ENCODE measurements at places on chromosomes 3 and 15.

- no peak for DNase-seq
These were observed 135.6 kb upstream of the STAC start for GRCh38 chr3:36244728-36245127.

DNA sequence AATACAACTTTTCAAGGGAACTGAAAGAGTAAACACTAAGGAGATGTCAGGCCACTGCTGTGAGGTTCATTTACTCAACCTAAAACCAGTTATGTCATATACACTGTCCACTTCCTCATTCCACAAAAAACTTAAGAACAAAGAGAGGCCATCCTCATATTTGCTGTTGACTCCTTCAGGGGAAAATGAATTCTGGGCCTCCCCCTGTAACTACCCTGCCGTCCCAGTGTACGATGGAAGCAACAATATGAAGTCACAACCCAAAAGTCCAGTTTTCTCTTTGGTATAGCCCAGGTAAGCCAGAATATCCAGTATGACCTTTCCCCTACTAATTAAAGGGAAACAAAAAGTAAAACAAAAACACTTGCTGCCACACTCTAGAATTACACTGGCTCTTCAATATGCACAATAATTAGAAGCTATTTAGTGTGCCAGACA is 16.2 kb downstream of the CEP152 start:
- no peak for DNase-seq

DNA sequence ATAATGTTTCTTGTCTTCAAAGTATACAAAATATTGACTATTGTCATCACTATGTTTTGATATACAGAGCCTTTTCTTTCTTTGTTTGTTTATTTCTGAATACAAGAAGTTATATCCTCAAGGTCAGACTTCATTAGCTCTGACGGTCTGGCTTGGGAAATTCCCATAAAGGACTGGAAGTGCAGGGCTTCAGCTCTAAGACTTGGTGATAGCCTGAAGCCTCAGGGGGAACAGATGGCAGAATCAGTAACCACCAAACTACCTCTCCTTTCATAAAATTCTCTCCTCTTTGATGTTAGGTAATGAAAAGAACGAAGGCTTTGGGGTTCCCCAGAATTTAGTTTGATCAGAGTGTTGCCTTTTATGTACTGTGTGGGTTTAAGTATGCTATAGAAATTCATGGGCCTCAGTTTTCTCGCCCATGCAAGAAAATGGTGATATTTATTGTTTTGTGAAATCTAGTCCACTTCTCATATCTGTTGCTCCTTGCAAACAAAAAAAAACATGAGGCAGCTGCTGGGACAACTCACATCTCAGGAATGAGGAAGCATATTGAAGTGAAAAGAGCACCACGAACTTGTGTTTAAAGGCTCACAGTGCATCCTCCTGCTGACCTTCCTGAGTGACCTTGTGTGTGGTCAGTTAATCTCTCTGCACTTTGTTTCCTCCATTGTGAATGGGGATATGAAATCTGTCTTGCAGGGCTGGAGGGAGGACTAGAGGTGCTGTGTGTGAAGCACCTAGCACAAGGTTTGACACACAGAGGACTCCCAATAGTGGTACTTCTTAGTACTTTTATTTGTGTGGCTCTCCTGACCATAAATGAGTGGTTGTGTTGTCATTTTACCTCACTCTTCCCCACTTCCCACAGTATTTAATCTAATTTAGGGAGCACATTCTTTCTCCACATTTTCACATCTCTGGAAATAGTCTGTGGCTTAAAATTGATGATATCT is 569.8 kb upstream of the IL12A start:
- no peak for DNase-seq

- DNase-seq, result no peak
These were observed 7.2 kb downstream of the DRD3 start for GRCh38 chr3:114171677-114172076.

DNA sequence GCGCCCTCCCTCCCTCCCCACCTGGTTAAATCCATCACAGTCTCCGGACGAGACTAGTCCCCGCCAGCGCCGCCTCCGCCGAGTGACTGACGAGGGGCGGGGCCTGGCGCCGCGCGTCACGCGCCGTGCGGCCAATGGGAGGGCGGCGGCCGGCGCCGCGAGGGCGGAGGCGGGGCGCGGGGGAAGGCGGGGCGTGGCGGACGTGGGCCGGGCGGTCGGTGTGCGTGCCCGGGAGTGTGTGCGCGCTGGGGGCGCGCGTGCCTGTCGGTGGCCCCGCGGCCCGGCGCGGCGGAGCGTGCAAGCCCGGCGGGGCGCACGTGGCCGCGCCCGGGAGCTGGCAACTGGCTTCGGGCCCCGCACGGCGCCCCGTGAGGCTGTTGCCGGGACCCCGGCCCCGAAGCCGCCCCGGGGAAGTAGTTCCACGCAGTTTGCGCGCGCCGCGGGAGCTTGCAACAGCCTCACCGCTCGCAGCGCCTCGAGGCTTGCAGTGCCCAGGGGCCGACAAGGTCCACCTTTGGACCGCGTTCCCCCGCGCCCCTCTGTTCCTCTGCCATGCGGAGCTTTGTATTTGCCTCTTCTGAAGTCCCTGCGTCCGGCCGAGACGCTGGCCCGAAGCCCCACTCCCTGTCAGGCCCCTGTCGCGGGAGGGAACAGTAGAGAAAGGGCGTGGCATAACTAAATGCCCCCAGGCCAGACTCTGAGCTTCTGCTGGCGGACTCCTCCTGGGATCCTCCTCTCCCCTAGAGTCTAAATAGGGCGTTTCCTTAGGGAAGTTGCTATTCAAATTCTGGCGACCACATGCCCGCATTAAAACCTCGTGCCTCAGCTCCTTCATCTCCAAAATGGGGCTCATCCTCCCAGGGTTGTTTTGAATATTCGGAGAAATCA is 400.9 kb downstream of the SHQ1 start:
- peak; percentile 87 for DNase-seq

GRCh38 chr3:53688989-53689388 is 157.2 kb downstream of the CHDH start:
- no peak for DNase-seq

DNA sequence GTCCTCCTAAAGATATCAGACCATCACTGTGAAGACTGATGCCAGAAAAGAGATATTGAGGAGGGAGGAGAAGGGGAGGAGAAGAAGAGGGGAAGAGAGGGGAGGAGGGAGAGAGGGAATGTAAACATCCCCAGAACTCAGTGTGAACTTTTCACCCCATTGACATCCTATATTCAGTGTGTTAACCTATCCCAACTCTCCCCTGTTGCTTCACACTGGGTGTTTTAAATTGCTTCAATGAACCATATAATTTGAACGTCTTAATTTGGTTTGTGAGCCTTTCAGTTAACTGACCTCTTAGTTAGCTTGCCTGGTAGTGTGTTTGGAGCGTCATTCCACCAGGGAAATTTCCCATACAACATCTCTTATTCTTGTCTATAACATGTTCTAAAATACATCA is 29.8 kb upstream of the PTPRG start:
- DNase-seq, result no peak

DNA sequence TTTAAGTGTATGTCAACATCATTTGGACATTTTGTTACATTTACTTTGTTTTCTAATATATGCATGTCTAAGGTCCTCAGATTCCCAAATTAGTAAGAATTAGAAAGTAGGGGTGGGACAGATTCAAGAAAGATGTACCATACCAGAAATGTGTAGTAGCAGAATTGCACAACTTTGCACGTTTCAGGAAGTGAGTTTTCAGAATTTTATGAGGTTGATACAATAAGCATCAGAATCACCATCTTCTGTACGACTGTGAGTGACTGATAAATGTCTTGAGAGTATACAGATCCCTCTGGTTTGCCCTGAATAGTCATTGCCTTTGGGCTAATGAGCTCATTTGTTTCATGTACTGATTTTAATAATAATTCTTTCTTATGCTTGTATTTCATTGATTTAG is 9.3 kb downstream of the ARIH2 start:
- DNase-seq, result no peak

DNA sequence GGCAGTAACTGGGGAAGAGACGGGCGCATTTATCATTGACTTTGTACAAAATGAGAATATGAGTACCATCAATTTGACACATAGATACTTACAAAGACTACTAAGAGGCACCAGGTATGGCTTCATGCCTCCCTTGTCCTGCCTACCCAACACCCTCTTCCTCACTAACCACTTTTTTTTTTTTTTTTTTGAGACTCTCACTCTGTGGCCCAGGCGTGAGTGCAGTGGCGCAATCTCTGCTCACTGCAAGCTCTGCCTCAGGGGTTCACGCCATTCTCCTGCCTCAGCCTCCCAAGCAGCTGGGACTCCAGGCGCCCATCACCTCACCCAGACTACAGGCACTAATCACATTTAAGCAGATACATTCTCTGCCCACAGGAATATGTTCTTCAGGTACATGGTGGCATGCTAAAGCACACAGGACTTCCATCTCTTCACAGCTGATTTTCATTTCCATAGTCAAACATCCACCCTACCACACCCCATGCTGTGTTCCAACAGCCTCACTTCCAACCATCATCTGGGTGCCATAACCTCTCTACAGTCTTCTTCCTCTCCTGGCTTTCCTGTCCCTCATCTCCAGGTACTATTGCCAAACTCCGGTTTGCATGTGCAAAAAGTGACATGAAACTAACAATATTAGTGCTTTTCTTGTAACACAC is 41.7 kb downstream of the RAB27A start:
- DNase-seq, result no peak

- no peak for DNase-seq
These were observed 24.5 kb upstream of the SSR3 start for GRCh38 chr3:156579427-156579851.

GRCh38 chr3:141243271-141243707 is 11.7 kb downstream of the PXYLP1 start:
- DNase-seq, result no peak

DNA sequence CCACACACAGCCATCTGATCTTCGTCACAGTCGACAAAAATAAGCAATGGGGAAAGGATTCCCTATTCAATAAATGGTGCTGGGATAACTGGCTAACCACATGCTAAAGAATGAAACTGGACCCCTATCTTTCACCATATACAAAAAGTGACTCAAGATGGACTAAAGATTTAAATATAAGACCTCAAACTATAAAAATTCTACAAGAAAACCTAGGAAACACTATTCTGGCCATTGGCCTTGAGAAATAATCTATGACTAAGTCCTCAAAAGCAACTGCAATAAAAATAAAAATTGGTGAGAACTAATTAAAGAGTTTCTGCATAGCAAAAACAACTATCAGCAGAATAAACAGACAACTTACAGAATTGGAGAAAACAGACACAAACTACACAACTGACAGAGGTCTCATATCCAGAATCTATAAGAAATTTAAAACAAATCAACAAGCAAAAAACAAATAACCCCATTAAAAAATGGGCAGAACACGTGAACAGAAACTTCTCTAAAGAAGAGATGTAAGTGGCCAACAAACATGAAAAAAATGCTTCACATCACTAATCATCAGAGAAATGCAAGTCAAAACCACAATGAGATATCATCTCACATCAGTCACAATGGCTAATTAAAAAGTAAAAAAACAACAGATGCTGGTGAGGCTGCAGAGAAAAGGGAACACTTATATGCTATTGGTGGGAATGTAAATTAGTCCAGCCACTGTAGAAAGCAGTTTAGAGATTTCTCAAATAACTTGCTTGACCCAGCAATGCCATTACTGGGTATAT is 104.0 kb downstream of the NR1I2 start:
- DNase-seq, result no peak

GRCh38 chr15:66752078-66752477 is 50.0 kb downstream of the SMAD6 start:
- no peak for DNase-seq

- DNase-seq, result no peak
These were observed 26.9 kb downstream of the PIERCE2 start for GRCh38 chr15:55434989-55435825.

DNA sequence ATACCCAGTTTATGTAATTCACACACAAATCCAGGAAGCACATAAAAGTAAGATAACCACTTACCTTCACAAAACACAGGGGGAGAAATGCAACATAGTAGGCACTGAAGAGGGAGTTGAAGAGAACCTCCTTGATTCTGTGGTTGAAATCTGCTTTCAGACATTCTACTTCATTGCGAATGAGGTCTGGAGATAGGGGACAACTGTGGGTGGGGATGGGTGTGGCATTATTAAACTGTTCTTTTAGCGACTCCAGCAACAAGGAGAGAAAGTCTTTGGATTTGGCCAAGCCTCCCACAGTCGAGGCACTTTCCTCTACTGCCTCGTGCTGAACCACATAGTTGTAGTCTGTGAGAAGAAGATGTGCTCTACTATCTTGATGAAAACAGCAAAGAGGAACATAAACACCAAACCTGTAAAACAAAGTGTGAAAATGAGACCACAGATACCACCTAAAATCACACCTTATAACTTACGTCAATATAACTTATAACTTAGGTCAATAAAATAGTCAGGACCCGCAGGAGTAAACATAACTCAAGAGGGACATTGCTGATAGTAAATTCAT is 25.6 kb downstream of the TMEM39A start:
- no peak for DNase-seq

DNA sequence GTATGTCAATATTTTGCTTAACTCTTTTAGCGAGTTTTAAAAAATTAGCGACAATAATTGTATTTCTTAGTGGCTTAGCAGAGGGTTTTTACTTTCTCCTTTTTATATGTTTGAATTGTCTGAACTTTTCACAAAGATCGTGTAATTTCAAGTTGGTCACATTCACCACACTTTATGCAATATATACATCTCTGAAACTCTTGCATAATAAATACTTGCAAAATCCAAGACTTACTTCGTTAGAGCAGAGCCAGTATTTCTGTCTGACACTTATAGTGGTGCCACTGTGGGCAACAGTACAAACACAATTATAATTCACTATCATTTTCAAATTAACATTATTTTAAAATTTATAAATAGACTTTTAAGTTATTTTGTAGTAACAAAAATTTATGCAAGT is 62.0 kb downstream of the SUCNR1 start:
- no peak for DNase-seq

GRCh38 chr3:195549931-195550519 is 6.9 kb upstream of the PPP1R2 start:
- DNase-seq, result no peak

DNA sequence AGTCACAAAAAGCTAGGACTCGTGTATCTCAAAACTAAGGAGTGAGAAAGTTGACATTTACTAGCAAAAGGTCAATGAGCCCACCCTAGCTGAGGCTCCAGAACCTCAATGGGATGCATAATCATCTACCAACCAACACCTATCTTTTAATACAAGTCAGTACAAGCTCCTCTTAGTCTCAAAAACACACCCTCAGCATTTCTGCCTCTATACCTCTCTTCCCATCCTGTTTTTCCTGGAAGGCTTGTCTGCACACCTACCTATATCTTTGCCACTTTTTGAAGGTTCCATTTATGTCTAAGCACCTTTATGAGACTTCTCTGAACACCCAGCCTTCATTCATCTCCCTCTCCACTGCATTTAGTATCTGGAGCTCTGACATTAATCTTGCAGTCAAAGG is 10.0 kb downstream of the WWTR1 start:
- no peak for DNase-seq

- no peak for DNase-seq
These were observed 92.9 kb downstream of the RAB11A start for GRCh38 chr15:65962187-65962586.

DNA sequence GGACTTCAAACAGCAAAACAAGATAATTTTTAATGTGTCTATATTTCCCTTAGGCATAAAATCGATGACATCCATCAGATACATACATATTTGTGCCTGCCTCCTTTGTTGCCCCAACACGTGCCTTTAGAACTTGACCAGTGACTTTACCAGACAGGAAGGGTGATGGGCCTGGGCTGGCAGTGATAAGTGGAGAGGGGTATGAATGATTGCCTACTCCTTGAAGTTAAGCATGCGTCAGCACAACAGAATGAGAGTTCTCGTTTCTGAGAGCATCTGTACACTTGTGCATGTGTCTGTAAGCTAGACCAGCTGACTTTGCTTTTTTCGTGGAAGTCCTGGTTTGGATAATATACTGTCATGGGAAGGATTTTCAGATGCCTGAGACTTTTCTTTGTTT is 54.9 kb upstream of the COL6A6 start:
- DNase-seq, result no peak
